ENCODE measurements at places on chromosomes 1 and 21.
A peak's percentile ranks its signal among the peaks of the same experiment; 100 is the strongest.

- DNase-seq: no peak
These were observed 61.5 kb downstream of the GNG12 start for GRCh38 chr1:67771749-67772148.

DNA sequence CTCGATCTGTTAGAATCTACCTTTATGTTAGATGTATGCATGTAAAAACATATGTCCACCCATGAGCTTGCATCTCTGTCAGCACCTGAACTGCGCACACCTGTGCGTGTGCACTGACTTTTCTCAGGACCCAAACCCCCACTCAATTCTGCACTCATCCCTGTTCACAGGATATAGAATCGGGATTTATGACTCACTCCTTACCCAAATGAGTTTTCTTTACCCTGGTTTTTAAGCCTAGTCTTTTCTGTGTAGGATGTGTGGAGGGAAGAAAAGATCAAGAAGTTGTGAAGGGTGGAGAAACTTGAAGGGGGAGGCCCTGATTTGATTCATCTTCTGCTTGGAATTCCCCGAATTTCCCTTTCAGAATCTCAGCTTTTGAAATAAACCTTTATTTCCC lies 2.4 kb downstream of the ACKR1 start:
- DNase-seq: no peak

GRCh38 chr1:2968471-2968881 lies 52.8 kb upstream of the ACTRT2 start:
- no peak for DNase-seq

- DNase-seq: no peak
These were observed 177.9 kb downstream of the EIF4G3 start for GRCh38 chr1:20998826-20999225.

- DNase-seq: no peak
These were observed 937 bp downstream of the CD48 start for GRCh38 chr1:160710517-160711252.

- DNase-seq: no peak
These were observed 56.0 kb downstream of the PRDM15 start for GRCh38 chr21:41823166-41823565.

- no peak for DNase-seq
These were observed 58.9 kb downstream of the VPS26C start for GRCh38 chr21:37208056-37208721.

DNA sequence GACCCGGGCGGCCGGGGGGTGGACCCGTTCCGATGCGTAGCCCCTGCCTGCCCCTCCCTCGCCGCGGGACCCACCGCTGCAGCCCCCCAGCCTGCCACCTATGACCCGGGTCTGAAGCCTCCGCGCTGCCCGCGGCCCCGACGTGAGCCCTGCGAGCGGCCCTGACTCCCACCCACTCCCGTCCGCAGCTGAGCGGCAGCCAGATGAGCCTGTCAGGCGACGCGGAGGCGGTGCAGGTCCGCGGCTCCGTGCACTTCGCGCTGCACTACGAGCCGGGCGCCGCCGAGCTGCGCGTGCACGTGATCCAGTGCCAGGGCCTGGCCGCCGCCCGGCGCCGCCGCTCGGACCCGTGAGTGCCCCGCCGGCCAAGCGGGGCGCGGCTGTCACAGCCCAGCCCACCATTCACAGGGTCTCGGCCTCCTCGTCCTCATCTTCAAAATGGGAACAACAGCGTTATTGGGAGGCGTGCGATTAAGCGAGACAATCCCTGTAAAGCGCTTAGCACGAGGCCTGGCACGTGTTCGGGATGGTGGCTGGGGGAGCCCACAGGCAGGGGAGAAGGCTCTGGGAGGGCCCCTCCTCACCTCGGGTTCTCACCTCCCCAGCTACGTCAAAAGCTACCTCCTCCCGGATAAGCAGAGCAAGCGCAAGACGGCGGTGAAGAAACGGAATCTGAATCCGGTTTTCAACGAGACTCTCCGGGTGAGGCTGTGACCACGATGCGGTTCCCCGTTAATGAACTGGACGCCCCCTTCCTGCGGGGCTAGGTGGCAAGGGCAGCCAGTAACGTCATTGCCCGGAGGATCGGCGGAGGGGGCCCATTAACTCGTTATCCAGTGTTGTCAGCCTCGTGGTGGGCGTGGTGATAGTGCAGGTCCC lies 8.2 kb downstream of the SYTL1 start:
- peak; percentile 65 for DNase-seq

DNA sequence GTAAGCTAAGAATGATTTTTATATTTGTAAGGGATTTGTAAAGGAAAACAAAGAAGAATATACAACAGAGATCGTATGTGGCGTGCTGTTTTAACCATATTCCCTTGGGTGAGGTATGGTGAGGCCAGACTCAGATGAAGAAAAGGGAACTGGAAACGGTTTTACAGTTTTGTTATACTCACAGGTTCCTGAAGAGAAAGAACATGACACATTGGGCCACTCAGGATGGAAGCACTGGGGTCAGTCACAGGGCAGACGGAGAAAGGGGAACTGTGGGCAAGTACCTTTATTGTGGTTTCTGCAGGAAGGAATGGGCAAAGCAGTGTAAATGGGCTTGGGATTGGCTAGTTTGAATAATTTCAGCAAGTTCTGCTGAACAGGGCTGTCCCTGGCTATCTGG lies 177.4 kb downstream of the LBR start:
- DNase-seq: no peak

- no peak for DNase-seq
These were observed 285.0 kb upstream of the NFIA start for GRCh38 chr1:60797351-60797750.

GRCh38 chr1:119565131-119565772 lies 58.2 kb downstream of the HSD3B1 start:
- DNase-seq: no peak

GRCh38 chr1:150165622-150166612 lies 16.2 kb downstream of the PLEKHO1 start:
- DNase-seq: no peak

DNA sequence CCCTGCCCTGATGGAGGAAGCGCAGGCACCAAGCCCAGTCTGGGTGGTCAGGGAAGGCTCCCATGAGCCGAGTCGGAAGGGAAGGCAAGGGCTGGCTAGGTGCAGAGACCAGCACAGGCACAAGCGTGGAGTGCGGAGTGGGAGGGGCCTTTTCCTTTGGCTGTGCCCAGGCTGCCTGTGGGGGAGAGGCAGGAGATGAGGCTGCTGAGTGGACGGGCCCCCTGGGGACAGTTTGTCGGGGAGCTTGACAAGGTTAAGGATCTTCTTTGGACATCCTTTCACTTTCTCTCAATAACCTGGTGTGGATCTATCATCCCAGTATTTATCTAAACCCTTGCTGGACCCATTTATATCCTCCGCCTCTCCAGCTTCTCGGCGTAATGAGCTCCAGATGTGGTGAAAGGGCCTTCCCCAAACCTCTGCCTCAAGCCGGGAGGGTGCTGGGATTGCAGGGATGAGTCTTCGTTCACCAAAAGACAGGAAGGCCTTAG lies 42.9 kb downstream of the EPHB2 start:
- DNase-seq: no peak

GRCh38 chr1:42420121-42420520 lies 35.7 kb downstream of the ZMYND12 start:
- DNase-seq: no peak

DNA sequence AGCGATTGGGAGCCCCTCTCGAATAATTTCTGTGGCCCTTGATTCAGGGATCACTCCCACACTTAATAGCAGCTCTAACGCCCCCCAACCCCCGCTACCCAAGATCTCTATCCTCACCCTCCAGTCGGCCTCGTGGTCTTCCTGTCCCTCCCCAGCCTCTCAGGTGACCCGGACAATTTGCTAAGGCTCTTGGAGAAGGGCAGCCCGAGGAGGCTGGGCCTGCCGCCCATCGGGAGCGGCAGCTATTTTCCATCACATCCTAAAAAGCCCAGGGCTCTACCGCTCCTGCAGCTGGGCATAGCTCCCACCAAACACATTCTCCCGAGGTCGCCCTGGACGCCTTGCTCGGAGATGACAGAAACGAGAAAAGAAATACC lies 12.0 kb upstream of the PHLDA3 start:
- DNase-seq: no peak

DNA sequence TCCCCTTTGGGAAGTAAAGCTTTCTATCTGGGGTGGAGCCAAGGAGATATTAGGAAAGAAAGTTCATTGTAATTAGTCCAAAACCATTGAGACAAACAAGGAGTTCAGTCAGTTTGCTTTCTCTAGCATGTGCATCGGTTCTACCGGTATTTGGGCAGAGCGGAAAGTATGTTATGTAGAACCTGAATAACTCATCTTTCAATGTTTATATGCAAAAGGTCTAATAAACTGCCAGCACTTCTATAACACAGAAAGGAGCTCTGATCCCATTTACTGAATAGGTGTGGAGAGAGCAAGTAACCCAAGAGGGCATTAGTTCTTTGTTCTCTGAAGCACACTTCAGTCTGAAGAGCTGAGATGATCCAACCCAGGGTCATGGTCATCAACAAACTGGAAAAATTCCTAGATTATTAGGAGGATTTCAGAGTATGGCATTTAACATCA lies 3.5 kb downstream of the TGFB2 start:
- DNase-seq: no peak

GRCh38 chr21:39141502-39141901 lies 41.7 kb downstream of the PSMG1 start:
- no peak for DNase-seq

- no peak for DNase-seq
These were observed 6.8 kb downstream of the PKNOX1 start for GRCh38 chr21:42981214-42981523.

- no peak for DNase-seq
These were observed 556 bp downstream of the WDR77 start for GRCh38 chr1:111448482-111448917.

DNA sequence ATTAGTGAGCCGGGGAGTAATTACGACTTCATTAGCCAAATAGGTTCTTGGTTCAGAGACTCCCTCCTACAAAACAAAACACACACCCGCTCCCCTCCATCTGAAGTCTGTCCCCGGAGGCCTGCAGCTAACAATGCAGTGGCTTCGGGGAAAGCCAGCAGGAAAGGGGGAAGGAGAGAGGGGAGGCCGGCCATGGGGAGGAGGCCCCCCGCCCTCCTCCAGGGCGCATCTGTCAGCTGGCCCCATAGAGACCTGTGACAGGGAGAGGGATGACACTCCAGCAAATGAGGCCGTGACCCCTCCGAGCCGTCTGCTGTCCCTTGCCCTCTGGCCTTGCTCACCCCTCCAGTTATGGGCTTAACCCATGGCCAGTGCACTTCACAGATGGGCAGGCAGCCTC lies 12.1 kb upstream of the CNTN2 start:
- DNase-seq: no peak

DNA sequence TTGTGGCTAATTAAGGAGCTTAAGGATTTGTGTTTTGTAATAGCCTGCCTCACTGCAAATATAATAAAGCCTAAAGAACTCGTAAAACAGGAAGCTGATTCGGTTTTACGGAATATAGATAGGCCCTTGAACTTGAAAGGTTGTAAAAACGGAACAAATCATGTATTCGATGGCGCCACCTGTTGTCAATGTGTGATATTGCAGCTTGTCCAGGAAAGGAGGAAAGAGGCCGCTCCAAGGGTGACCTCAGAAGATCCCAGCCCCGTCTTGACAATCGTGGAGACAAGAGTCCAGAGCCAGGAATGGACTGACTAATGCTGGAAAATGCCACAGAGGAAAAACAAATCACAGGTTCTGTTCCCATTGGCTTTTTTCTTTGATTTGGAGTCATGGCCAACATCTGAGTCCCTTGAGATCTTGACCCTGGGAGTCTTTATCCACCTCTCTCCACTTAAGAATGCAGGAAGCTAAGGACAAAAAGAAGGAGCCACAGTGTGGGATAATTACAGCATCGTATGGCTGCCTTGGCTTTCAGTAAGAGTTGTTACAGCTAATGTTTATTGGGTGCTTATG lies 7.0 kb upstream of the IGSF21 start:
- no peak for DNase-seq

- no peak for DNase-seq
These were observed 174.5 kb downstream of the ZC3H11B start for GRCh38 chr1:219438386-219438785.

DNA sequence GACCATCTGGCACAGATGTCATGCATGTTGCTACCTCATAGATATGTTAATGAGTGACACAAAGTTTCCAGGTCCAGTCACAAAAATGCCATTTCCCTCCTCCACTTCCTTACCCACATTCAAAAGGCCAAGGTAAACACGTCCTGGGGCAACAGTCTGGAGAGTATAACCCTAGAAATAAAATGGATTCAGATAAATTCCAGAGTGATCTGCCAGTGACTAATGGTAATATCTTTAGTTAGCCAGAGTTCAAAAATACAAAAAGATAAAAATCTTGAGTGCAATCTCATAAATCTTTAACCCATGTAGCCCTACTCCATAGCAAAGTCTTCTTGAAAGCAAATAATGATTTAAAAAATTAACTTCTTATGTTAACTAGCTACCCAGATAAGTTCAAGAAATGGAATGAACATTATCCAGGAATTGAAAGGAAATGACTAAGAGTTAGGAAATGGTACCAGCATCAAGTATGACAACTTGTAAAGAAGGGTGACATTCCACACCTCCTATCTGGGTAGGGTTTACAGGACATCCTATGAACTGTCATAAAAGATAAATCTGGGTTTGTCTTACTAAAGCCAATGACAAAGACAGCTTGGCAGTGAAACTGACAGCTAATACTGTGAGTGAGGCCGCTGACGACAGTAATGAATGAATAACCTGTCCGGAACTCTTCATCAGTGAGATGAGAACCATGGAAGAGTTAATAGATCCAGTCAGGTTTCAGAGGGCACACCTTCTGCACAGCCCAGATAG lies 18.1 kb downstream of the RGS2 start:
- no peak for DNase-seq

- DNase-seq: no peak
These were observed 622 bp upstream of the IL6R start for GRCh38 chr1:154404511-154404931.

- DNase-seq: no peak
These were observed 57.3 kb downstream of the NKAIN1 start for GRCh38 chr1:31182352-31182751.

GRCh38 chr1:210743038-210743437 lies 390.9 kb downstream of the KCNH1 start:
- no peak for DNase-seq

DNA sequence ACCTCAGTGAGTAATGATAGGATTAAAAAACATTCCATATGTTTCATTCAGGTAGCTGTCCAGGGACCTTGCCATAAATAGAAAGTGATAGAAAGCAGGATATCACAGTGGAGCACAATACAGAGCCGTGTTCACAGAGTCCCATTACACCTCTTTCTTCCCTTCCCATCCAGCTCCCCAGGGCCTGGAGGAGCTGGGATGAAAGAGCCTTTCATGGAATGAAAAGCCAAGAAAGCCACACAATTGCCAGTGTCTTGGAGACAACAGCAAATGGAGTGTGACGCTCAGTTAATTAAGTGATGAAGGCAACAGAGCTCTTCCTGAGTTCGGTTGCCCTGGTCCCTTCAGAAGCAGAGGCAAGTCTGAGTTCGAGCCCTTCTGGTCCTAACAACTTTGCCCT lies 387.3 kb upstream of the PLXNA2 start:
- no peak for DNase-seq

GRCh38 chr1:54542962-54543539 lies 5.0 kb upstream of the ACOT11 start:
- no peak for DNase-seq

Measured in NCI-H1048 (cell line).